ENCODE measurements at places on chromosomes 7 and 10.
A peak's percentile ranks its signal among the peaks of the same experiment; 100 is the strongest.

DNA sequence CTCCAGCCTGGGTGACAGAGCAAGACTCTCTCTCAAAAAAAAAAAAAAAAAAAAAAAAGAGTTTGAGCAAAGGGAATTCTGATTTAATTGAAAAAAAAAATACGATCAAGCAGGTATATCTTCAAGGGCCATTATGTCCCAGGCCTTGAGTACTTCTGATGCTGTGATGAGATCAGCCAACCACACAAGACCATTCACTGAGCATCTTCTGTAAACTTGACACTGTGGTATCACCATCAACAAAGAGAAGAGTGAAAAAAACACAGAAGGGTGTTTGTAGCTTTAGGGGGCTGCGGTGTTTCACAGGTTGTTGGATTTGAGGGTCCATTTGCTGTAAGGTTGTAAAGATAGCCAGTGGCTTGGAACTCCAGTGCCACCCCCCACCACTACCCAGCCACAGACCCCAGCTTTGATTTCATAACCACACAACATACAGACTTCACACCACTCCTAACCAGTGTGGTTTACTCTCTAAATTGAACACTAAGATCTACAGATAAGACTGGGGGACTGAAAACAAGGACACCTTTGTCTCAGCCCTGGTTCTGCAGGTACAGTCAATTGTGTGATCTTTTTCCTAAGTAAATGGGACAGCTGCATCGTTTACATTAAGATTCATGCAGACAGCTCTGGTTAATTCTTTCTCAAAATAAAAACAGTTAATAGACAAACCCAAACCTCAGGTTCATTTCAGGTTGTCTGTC, 66.4 kb downstream of the CDC123 start:
- DNase-seq, result no peak

GRCh38 chr7:106219170-106219569, 65.6 kb downstream of the NAMPT start:
- no peak for DNase-seq

GRCh38 chr7:107047902-107048782, 3.6 kb downstream of the PRKAR2B start:
- peak; percentile 90 for DNase-seq

DNA sequence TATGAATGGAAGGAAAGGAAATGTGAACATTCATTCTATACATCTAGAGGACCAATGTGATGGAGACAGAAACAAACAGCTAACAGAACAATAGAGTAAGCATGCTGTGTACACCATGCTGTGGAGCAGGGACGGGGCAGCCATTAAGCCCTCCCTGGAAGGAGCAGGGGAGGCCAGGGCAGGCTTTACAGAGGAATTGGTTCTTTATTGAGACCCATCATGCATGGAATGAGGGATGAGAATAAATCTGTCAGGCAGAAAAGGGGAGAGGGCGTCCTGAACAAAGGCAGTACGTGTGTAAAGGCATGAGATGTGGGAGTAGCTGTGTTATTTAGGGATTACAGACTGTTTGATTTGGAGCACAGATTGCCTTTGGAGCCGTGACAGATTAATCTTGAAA, 35.2 kb downstream of the STK17A start:
- DNase-seq, result no peak

GRCh38 chr10:70925377-70926225, 37.2 kb upstream of the PCBD1 start:
- DNase-seq, result no peak

DNA sequence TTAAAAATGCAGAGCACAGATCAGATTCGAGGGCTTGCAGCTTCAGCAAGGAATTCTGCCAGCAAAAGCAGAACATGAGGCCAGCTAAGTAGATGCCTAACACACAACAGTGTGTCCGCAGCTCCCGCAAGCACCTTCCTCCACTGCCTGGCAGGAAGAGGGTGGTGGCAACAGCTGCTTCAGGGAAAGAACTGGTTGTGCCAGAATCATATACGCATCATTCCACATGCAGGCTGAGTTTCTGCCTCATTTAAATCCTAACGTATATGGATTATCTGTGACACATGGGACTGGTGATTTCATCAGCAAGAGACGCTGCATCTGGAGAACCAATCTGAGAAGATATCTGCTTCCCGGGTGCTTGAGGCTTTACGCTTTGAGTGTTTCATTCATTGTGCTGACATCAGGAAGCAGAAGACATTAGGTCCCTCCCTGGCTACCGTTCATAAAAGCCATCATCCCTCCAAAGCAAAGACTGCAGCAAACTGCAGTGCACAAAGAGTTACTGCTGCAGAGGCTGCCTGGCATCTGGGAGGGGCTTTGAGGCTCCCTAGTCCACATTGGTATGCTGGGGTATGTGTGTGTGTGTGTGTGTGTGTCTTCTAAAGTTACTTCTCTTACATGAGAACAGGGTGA, 78.8 kb downstream of the FAM13C start:
- no peak for DNase-seq
